ENCODE measurements at places on chromosomes 7 and 10.

DNA sequence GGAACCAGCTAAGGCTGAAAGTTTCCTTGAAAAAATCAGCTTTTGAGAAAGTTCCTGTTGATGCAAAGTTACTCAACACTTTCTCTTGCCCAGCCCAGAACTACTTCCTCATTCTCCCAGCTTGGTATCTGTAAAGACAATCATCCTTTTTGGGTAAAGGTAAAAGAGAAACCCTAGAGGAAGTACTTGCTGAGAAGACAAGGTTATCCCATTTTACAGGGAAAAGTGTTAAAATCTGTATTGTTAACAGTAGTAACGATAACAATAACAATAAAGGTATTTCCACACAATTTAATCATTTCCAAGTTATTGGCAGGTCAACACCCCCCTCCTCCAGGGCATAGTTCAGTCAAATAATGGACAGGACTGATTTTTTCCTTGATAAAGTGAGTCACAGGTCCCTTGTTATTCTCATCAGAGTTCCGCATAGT lies 2.4 kb downstream of the ALOX5 start:
- DNase-seq: no peak

DNA sequence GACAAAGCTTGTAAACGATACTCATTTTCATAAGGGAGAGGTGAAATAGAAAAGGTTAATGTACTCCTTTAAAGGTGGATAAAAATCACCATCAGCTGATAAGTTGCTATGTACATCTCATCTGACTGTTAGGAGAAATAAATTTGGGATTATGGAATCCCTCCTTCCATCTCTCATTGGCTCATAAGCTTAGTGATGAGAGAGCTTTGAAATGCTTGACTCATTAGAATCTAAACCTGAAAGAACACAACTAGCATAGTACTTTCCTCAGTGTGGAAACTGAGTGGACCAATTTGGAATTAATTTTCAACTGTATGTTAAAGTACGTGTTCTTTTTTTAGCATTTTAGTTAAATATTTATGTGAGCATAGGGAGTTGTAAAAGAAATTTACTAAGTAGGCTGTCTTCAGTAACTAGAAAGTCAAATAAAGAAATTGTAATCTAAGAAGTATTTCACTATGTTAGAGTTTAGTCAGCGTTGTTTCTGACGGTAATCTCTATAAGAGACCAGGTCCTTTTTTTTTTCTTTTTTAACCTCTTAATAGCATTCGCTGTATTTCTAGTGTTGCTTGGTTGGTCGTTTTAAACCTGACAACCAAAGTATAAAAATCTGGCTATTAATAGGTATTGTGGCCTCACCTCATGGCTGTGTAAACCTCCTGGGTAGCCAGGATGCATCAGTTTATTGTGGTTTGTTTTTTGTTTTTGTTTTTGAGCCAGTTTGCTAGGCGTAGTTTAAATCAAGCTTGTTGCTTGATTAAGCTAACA lies 34.4 kb downstream of the FHIP2A start:
- peak; percentile 58 for DNase-seq

GRCh38 chr10:133050371-133050770 lies 37.4 kb upstream of the ADGRA1 start:
- DNase-seq: no peak

GRCh38 chr10:130769146-130770017 lies 542.1 kb downstream of the TCERG1L start:
- DNase-seq: no peak

DNA sequence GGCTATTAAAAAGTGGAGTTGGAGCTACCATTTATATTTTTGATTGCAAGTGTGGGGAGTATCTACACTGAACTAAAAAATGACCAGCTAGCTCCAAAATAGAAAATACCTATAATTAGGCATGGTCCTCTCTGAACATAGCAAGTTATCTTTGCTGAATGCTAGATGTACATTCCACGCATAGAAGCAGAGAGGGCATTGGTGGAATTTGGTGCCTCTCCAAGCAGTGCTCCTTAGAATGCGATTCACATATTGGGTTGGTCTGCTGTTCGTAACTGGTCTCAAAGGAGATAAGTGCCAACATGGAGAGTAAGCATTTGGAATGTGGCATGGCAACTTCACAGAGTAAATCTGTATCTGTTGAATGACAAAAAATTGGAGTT lies 196.2 kb downstream of the PTN start:
- no peak for DNase-seq

GRCh38 chr7:148050492-148051158 lies 539.9 kb upstream of the C7orf33 start:
- DNase-seq: no peak

DNA sequence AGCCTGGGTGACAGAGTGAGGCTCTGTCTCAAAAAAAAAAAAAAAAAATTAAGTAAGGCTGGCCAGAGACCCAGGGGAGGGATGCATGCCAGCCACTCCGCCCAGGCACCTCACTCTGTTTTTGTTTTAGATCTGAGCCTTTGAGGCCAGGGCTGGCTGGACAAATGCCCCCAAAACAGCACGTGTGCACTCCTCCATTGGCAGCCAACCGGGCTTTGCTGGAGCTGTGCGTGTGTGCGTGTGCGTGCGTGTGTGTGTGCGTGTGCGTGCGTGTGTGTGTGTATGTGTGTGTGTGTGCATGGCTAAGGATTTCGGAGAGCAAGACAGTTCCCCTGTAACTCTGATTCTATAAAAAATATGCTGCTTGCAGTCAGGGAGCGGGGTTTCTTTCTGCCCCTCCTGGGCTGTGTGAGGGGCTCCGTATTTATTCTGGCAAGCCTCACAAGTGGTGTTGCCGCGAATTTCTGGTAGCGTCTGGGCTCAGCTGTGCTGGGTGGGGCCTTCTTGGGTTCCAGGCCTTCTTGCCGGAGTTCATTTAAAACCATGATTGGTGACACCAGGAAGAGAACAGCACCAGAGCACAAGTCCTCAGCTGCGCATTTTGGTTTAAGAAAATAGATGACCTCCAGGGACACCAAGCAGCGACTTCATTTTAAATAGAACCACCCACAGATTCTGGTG lies 28.1 kb upstream of the UNCX start:
- no peak for DNase-seq

DNA sequence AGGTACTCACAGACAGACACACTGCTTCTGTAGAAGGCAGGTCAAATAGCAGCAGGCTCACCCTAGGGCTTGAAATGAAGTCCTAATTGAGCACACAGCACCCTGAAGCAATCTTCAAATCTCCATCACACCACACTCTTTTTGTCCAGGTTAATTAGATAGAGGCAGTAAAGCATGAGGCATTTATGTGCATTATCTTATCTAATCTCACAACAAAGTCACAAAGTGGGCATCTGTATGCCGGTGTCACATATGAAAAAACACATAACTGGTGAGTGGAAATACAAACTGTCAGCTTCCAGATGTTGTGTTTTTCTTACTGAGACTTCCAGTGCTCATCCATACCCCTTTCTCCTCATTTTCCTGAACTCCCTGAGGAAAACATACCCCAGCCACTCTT lies 63.8 kb upstream of the NRBF2 start:
- DNase-seq: no peak

DNA sequence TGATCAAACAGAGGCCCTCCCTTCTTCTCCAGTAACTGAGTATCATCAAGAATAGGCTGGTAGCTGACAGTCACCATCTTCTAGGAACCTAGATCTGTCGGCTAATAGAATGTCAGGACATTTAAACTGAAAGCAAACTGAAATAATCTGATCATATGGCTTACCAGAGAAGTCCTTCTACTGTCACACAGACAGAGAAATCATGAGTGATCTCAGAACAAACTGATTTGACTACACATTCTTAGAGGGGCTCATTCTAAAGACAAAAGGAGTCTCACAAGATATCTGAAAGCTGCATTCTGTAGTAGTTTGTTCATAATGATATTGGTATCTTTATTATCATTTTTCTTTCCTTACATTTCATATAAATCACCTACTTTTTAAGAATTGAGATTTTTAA lies 130.9 kb upstream of the ADCY1 start:
- DNase-seq: no peak

DNA sequence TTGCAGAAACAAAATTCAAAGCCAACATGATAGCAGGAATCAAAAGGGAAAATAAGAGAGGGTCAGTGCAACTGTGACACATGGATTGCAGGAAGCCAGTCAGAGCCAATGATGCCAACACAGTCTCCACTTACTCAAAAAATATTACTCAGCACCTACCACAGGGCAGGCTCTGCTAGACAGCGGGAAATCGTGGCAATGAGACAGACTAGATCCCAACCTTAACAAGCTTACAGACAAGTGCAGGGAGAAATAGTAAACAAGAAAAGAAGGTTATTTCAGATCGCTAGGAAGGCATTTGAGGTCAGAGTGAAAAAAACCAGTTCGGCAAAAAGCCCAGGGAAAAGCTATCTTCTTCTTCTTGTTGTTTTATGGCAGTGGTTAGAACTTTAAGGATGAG lies 45.2 kb upstream of the NPFFR1 start:
- DNase-seq: peak; percentile 58

GRCh38 chr10:36946598-36946997 lies 178.8 kb upstream of the ANKRD30A start:
- peak; percentile 26 for DNase-seq

GRCh38 chr7:28358423-28358868 lies 53.9 kb upstream of the CREB5 start:
- peak; percentile 95 for DNase-seq

DNA sequence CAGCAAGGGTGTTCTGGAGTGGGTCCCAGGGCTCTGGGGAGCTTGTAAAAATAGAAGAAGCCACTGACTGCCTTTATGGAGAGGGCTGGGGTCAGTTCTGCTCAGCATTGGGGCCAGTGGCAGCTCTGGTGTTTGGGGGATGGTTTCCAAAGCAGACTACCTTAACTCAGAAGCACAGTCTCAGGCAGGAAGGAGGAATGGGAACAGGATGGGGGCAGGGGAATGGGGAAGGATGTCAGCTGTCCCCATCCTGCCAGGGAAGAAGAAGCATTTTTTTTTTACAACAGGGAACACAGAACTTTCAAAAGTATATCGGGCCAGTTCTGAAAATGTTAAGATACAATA lies 28.8 kb downstream of the TSPAN15 start:
- DNase-seq: no peak

GRCh38 chr7:90727412-90727811 lies 131.3 kb downstream of the CDK14 start:
- DNase-seq: no peak

DNA sequence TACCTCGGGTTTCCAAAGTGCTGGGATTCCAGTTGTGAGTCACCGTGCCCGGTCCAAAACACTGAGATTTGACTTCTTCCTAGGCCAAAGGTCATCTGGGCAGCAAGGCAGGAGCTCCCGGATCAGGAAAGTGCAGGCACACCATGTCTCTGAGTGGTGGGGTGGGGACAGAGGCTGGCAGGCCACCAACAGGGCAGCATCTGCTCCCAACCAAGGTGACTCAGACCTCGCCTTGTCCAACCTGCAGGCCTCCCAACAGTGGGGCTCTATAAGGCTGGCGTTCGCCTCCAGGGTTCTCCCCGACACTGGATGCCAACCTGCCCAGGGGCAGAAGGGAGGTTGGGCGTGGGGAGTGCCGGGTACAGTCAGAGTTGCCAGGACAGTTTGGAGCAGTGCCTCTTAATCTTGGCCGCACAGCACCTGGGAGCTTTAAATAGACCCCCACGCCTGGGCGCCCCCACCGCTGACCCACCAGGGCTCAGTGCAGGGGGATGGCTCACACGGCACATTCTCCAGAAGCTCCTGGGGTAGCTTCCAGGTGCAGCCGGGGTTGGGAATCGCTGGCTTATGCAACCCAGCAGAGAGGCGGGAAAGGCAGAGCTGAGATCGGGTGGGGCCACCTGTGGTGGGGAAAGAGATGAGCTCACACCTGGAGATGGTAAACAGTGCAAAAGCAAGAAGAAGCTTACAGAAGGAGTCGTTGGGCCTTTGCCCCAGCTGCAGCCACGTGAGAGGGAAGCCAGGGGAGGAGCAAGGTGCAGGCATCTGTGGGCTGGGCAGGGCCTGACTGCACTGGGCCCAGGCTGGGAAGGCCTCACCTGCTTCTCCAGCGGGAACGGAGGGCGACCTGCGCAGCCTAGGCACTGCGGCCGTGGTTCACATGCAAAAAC lies 10.9 kb downstream of the CALML5 start:
- DNase-seq: peak; percentile 95

DNA sequence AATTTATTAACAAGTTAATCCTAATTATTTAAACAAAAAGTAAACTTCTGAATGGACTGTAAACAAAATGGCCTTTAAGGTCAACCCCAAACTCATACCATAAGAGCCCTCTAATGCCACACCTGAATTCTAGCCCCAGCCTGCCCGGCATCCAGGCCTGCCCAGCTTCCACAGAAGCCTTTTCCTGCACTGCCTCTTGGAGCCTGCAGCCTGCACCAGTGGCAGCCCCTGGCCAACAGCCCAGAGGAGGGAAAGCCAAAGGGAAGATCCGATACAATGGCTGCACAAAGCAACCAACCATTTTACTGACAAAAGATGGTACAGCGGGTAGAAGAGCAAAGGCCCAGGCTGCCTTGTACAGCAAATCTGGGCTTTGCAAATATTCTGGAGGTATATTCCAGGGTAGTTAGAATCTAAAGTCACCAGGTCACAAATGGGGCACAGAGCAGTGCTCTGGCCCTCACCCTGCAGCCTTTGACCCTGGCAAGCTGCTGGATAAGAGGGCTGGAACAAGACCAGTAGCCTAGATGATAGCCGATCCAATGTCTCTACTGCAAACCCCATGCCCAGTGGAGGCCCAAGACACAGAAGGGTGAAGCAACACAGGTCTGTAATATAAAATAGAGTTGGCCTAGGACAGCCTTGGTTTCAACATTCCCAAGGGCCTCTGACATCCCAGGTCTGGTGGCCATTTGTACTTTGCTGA lies 12.5 kb upstream of the CH25H start:
- DNase-seq: peak; percentile 24

GRCh38 chr7:33692956-33693355 lies 212.4 kb upstream of the BMPER start:
- DNase-seq: peak; percentile 46

- DNase-seq: no peak
These were observed 15.6 kb upstream of the DGKI start for GRCh38 chr7:137862358-137862757.

DNA sequence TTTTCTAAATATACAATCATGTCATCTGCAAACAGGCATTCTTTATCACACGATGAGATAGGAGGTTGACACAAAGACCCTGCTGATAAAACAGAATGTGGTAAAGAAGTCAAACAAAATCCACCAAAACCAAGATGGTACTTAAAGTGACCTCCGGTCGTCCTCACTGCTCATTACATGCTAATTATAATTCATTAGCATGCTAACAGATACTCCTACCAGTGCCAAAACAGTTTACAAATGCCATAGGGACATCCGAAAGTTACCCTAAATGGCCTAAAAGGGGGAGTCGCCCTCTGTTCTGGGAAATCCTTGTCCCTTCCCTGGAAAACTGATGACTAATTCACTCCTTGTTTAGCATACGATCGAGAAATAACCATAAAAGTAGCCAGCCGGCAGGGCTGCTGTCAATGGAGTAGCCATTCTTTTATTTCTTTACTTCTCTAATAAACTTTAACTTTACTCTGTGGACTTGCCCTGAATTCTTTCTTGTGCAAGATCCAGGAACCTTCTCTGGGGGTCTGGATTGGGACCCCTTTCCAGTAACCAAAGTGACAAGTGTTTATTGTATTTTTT lies 126.6 kb downstream of the CCDC71L start:
- no peak for DNase-seq

GRCh38 chr7:151550656-151551286 lies 31.1 kb upstream of the RHEB start:
- peak; percentile 97 for DNase-seq

- no peak for DNase-seq
These were observed 3.7 kb downstream of the DDIT4 start for GRCh38 chr10:72277340-72277995.
